ENCODE measurements at places on chromosomes 7 and 10.

DNA sequence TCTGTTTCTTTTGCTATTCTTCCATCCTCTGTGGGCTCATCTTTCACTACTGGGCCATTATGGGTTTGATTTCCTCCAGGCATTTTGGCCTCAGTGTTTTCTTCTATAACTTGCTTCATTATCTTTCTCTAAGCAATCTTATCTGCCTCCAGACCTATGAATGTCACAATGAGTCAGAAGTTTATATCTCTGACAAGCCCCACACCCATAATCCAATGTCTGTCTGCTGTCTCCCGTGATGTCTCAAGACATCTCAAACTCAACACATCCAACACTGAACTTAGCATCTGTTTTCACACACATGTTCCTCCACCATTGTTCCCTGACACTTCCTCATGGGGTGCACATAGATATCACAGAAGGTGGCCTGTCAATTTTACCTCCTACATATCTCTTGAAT lies 46.7 kb upstream of the RHOBTB1 start:
- no peak for DNase-seq

GRCh38 chr7:155173905-155174304 lies 103.8 kb downstream of the HTR5A start:
- DNase-seq, result no peak

DNA sequence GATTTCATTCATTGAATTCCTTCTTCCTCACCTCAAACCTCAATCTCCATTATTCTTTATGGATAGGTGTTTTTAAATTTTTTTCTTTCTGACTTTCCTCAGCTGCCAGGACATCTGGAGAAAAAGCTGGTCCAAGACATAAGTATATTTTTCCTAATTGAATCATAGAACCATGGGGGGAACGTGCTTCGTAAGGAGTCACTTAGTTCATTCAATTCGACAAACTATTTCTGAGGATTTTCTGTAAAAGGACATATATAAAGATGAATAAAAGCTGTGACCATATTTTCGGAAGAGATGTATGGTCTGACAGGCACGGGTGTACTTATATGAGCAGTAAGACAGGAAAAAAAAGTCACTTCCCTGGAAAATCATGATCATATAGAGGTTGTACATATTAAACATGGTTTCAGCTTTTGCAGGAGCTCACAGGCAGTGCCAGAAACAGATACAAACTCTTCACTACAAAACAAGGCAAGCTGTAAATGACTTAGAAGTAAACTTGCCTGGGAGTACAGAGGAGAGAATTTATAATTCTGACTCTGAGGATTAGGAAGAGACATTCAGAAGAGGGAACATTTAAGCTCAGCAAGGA lies 88.2 kb upstream of the EGR2 start:
- DNase-seq, result no peak

- DNase-seq, result no peak
These were observed 16.4 kb upstream of the CTTNBP2 start for GRCh38 chr7:117889611-117890010.

DNA sequence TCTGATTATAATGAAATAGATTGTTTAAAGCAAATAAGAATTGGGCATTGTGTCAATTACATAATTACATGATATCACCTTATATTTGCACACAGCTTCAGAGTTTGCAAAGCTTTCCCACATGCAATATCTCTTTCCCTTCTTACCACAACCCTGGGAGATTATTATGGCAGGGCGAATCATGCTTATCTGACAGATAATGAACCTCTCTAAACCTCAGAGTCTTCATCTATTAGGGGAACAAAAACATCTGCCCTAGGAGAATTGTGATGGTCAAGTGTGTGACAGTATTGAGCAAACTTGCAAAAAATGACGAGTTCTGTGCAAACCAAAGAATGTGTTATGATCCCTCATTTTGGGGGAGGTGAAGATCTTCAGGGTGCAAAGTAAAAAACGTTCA lies 90.0 kb downstream of the MYOF start:
- DNase-seq, result no peak

- no peak for DNase-seq
These were observed 4.0 kb upstream of the ATP6V1F start for GRCh38 chr7:128858380-128859231.

DNA sequence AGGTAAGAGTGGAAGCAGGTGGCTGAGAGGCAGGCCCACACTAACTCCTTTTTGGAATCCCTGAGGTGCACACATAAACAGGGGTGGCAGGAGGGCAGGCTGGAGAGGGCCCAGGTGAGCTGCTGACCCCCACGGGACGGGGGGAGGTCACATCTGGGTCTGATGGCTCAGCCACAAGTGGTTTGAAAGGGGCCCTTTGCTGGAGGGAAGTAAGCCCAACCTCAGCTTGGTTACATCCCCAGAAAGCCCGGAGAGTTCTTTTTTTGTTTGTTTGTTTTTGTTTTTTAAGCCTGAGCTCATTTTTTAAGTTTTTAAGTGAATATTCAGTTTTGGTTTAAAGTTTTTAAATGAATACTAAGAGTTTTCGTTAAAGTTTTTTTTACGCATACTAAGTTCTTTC lies 72.8 kb upstream of the CUX1 start:
- DNase-seq, result no peak

- DNase-seq, result no peak
These were observed 260.2 kb upstream of the PRKCQ start for GRCh38 chr10:6840201-6840691.

DNA sequence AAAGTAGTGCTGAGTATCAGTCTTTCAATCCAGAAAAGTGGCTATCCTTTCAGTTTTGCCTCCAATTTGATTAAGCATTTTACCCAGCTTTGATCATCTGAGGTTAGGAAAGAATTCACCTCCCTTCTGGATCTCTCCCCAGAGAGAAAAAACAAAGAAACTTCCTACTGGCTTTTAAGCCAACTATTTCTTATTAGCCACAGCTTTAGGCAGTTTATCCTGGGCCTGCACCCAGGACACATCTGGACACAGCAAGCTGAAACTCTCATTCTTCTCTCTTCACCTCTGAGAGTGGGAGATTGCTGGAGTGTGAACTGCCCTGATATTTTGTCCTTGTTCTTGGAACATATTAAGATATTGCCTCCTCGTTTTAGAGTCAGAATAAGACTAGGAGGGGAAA lies 43.5 kb upstream of the LSM8 start:
- no peak for DNase-seq

- DNase-seq, result no peak
These were observed 10.9 kb downstream of the ATG9B start for GRCh38 chr7:151013356-151013732.

DNA sequence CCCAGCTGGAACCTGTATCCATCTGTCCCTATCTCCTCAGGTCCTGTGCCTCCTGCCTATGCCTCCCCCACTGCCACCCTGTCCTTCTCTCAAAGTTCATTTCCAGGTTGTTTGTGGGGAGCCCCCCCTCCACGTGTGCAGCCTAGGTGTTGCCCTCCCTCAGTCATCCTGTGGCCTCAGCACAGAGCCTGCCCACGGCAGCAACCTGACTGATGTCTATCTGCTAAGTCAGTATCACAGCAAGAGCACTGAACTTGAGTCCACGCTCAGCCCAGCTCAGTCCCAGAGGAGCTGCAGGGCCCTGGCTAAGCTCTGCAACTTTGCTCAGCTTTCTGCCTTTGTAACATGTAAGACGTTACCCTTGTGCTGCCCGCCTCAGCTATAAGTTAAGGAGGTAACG lies 28.7 kb downstream of the FAM53B start:
- DNase-seq, result no peak

DNA sequence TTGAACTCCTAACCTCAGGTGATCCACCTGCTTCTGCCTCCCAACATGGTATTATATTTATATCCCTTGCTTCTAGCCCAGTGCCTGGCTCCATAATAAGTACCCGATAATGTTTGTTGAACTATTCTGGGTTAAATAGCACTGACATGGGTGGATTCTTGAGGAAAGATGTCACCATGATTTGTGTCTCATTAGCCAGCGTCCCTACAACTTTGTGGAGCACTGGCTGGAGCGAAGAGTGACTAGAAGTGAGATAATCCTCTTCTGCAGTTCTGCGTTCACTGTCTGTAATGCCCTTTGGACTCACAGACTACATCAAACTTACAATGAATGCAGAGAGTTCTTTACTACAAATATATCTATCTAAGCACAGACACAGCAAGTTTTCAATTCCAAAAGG lies 16.9 kb upstream of the AKR1E2 start:
- DNase-seq, result no peak

DNA sequence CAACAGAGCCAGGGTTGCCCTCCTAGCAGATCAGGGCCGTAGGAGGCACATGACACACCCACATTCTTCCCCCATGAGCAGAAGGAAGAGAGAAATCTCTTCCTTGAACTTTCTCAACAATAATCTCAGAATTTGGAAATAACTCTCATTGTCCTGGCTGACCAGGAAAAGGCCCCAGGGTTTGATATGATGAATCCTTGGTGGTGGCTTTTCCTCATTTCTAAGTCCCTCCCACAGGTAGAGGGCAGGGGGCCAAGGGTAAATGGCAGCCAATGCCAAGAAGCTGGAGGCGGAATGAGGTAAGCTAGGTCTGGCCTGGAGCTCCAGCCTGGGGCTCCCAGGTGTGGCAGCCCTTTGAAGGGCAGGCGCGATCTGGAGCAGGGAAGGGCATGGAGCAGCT lies 67.8 kb downstream of the GRB10 start:
- no peak for DNase-seq

DNA sequence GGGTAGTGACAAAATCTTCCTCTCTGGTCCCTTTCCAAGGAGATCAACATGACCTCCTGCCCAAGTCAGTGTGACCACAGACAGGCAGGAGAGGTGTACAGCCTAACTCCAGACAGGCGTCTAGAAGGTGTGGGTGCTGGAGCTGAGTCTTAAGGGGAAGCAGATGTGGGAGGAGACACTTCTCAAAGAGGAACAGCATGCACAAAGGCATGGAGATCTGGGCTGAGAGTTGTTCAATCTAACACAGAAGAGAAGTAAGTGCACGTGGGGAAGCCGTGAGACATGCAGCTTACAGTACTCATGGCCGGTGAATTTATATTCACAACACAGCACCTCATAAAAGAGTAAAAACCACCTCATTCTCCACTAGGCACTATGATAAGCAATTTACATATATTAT lies 23.8 kb upstream of the GSDME start:
- DNase-seq, result no peak

DNA sequence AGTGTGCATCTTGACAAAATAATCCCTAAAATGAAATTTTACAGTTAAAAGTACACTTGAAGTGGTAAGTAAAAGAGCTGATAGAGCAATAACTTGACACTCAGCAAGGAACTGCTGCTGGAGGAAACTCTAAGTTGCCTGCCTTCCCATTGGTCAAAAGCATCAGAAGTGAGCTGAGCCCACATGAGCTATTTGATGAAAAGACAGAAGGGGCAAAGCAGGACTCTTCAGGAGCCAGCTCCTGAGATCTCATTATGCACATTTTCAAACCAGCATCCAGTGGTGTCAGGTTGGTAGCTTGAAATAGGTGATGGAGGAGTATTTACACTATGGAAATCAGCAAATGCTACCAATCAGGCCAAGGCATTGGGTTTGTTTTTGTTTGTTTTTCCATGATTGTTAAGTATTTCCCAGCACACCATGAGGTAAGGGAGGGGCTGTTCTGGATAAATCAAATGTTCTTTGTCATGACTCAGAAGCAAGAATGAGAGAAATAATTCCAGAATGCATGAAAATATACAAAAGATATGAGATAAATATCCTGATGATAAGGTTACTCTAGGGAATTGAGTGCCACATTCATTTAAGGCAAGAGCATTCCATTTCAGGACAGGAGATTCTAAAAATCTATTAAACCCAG lies 316.6 kb downstream of the SNX13 start:
- no peak for DNase-seq

DNA sequence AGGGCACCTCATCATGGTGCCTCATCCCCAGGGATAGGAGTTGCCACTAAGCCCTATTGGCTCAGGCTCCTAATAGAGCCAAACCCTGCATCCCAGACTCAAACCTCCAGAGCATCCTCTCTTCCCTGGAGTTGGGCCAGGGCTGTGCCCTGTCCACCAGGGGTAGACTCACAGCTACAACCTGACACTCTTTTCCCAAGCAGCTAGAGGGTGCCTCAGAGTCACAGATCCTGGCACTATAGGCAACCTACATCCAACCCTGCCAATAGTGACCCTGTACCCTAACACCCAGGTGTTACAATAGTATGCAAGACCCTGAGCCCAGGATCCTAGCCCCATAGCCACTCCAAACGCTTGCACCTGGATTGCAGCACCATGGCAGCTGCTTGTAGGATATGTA lies 64.0 kb upstream of the PLA2G12B start:
- DNase-seq, result no peak

DNA sequence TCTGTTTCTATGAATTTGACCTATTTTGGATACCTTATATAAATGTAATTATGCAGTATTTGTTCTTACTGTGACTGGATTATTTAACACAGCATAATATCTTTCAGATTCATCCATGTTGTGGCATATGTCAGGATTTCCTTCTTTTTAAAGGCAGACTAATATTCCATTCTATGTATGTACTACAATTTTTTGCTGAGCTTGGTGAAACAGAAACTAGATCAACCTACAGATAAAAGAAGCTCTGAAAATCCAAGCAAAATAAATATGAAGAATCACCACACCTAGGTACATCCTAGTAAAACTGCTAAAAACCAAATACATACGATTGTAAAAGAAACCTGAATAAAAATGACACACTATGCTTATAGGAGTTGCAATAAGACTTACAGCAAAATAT lies 300.5 kb downstream of the HTR7 start:
- no peak for DNase-seq

GRCh38 chr7:32223721-32224120 lies 153.5 kb upstream of the PDE1C start:
- DNase-seq, result no peak

DNA sequence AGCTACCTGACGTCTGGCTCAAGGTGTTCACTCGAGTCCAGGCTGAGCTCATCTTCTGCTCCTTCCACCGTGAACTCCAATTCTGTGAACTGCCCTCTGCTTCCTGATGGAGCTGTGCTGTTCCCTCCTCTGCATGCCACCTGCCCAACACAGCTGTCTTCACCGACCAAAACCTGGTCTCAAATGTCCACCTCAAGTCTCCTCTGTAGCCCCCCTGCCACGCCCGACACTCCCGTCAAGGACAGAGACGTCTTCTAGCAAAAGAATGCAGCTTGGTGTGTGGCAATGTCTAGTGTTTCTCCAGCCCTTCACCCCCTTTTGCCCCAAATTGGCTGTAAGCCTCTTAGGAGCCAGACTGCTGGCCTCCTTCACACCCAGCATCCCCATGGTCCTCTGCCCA lies 305.1 kb downstream of the DNAJB6 start:
- DNase-seq, result no peak

DNA sequence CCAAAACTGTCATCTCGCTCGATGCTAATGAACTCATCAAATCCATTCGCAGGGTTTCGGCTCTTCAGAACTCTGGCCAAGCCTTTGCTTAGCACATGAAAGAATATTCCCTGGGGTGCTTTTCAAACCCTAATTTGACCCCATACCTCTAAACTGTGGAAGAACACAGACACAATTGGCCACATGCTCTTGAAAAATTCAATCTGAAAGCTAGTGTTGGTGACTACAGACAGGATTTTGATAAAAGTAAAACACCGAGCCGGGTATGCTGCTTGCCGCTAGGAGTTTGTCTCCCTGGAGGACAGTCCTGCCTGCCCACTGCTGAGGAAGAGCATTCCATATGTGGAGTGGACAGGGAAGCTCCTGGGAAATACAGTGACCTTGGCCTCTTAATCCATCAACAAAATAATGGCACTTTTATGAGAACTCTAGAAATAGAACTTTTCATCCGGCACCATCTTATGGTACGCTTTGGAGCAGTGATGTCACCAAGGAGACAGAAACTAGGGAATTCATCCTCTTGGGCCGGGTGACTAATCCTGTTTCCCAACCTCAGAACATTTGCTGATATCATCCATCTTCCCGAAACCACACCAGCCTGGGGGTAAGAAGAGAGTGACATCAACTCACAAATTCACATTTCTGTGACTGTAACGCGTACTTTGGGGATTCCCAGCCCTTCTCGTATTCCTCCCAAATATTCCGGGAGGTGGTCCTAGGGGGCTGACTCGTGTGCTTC lies 34.2 kb downstream of the MTURN start:
- DNase-seq, result no peak

Data from stimulated activated CD8-positive, alpha-beta memory T cell treated with anti-CD3 and anti-CD28 coated beads, Interleukin-4, amount 100 ng/mL, for 1 hour (primary cell).